Tongue (tissue), 3 donors: ENCODE measurements at places on chromosomes 6 and 20. TPM values are rescaled to one million over a fixed set of nuclear protein-coding genes. Genes with fewer than 3 reads are reported as not detected.

Gene MPC1
- 109 TPM for total RNA-seq

Gene RCAN2
- 10.8 TPM for total RNA-seq

Gene WASF1
- total RNA-seq, result 11.8 TPM

Gene BPIFB4
- total RNA-seq, result 0.62 TPM

Gene ULBP2
- not detected for total RNA-seq

Gene MARCKS
- 127 TPM for total RNA-seq

Gene TP53TG5
- total RNA-seq, result not detected

Gene MAS1
- total RNA-seq, result not detected

Gene KHDC1
- 3.2 TPM for total RNA-seq

Gene FILIP1
- 71.9 TPM for total RNA-seq

Gene TSPYL4
- 13.7 TPM for total RNA-seq

Gene LCA5
- 9.1 TPM for total RNA-seq

Gene GPSM3
- total RNA-seq, result 1.5 TPM

Gene CALHM5
- total RNA-seq, result 1.9 TPM

Gene PFDN4
- total RNA-seq, result 53.7 TPM

Gene VSX1
- not detected for total RNA-seq

Gene HBS1L
- 98.5 TPM for total RNA-seq

Gene CEP162
- 16.1 TPM for total RNA-seq

Gene PKHD1
- total RNA-seq, result 1.4 TPM

Gene IL17A
- not detected for total RNA-seq

Gene FAM83C
- 2.2 TPM for total RNA-seq

Gene FOXC1
- total RNA-seq, result 9.1 TPM

Gene ADTRP
- not detected for total RNA-seq

Gene MBOAT1
- 9.3 TPM for total RNA-seq

Gene CST2
- not detected for total RNA-seq

Gene SIM1
- 2.4 TPM for total RNA-seq

Gene ZBP1
- 0.10 TPM for total RNA-seq
